ENCODE measurements at places on chromosomes 2 and 18. TPM values are rescaled to one million over a fixed set of nuclear protein-coding genes. Genes with fewer than 3 reads are reported as not detected.

DNA sequence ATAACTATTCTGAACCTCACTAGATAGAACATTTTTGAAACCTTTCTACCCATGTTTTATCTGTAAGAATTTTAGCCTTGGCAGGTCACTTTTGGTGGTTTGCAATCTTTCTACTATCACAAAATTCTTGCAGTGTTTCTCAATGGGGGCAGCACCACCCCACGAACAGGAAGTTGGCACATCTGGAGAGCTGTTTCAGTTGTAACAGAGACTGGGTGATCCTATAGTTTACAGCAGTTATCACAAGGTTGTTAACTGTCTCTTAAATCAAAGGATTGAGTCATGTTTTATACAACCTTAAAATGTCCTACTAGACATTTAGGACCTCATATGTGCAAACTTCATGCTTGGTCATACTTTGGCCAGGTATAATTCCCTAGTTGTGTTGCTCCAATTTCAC, 829.2 kb downstream of the ERBB4 start:
- no peaks in the 10 kb centered on the region for H3K27me3 ChIP-seq
- no peak overlapping the region for H3K27ac ChIP-seq
- no peaks in the 10 kb centered on the region for H3K4me1 ChIP-seq
- DNase-seq: no peak
- H3K4me3 ChIP-seq: no peak overlapping the region

DNA sequence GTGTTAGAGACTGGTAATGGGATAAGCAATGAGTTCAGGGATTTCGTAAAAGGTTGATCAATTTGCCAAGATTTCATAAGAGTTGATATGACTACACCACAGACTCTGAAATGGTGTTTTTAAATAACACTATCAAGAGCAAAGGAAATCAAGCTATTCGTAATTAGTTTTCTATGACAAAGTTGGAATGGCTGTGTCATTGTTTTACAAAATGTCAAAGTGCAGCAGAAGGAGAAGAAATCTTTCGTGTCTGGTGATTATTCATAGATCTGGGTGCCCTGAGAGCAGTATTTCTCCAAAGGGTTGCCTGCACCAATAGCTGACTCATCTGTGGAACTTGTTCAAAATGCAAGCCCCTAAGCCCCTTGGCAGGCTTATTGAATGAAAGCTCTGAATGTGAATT, 70.1 kb downstream of the NABP1 start:
- H3K27ac ChIP-seq: no peak overlapping the region
- no peaks in the 10 kb centered on the region for H3K36me3 ChIP-seq
- no peaks in the 10 kb centered on the region for H3K4me1 ChIP-seq
- no peak for DNase-seq

- H3K36me3 ChIP-seq: no peaks in the 10 kb centered on the region
- DNase-seq: no peak
- H3K27me3 ChIP-seq: no peaks in the 10 kb centered on the region
- H3K4me3 ChIP-seq: no peak overlapping the region
- H3K27ac ChIP-seq: no peak overlapping the region
Measured at GRCh38 chr18:62838475-62839098, 123.2 kb downstream of the PHLPP1 start.

The CREG2 gene
- 0.05 TPM for polyA plus RNA-seq

DNA sequence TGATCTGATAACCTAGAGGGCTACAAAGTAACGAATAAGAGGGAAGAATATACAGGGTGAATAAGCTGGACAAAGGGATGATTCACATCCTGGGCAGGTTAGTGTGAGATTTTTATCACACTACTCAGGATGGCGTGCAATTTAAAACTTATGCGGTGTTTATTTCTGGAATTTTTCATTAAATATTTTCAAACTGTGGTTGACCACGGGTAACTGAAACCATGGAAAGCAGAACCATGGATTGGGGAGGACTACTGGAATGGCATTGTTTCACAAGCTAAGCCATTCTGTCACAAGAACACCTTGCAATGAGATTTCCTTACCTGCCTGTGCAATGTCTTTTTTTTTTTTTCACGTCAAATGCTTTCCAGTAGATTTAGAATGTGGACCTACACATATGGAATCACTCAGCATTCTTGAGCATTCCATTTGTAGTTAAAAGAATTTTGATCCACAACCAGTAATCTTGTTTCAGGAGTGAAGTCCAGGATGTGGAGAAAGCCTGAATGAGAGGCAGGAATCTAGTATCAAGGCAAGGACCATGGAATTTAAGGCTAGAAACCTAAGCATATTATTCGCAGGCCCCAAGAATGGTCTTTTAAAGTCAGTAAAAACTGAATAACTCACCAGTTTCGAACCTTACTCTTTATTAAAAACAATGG, 8.0 kb upstream of the CDK15 start:
- H3K27me3 ChIP-seq: no peaks in the 10 kb centered on the region
- H3K4me3 ChIP-seq: no peak overlapping the region
- no peaks in the 10 kb centered on the region for H3K36me3 ChIP-seq
- DNase-seq: no peak

The MRPL44 gene
- 28.3 TPM for polyA plus RNA-seq

The REV1 gene
- polyA plus RNA-seq: 30.9 TPM

The FOXD4L1 gene
- not detected for polyA plus RNA-seq

The C2orf72 gene
- 0.13 TPM for polyA plus RNA-seq

The SIX2 gene
- 0.18 TPM for polyA plus RNA-seq

DNA sequence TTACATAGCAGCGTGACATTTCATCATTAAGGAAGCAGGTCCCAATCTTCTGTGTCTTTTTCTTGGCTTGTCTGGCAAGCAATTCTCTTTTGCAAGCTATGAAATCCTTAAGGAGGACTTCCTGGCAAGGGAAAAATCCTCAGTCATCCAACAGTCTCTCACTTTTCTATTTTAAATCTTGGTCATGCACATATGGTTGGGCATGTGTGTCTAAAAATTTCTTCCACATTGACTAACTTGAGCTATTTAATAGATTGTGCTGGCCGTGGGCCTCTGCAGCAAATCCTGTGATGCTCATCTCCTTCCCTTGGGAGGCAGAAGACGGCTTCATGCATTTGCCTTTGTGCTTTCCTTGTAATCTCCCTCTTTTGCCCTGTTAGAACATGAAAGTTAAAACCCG, 634.3 kb upstream of the FANCL start:
- no peak overlapping the region for H3K27ac ChIP-seq
- no peak overlapping the region for H3K4me3 ChIP-seq
- no peaks in the 10 kb centered on the region for H3K27me3 ChIP-seq

The CAPN14 gene
- polyA plus RNA-seq: 0.05 TPM

DNA sequence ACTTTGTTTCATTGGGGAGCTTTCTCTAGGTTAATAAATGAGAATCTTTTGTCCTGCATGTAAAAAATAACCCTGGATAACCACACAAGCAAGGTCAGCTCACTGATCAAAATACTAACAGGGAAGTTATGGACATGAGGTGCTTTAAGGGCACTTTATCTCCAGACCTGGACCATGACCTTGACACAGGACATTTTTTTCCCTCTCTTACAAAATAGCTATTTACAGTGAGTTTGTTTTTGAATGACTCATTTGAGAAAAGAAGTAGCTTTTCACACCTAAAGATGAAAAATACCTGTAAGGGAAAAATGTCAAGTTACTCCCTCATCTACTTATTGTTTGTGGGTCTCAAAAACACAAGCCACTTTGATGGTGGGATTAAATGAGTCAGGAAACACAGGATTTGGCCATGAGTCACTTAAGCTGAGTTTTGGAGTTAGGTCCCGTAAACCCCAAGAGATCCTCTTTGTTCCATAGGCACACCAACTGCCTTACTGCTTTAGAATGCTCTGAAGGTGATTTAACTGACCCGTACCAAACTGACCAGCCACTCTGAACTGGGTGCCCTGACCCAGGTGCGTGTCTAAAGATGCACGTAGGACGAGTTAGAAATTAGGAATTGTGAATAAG, 479.3 kb upstream of the NXPH2 start:
- no peak overlapping the region for H3K4me3 ChIP-seq
- no peaks in the 10 kb centered on the region for H3K4me1 ChIP-seq
- no peak for DNase-seq
- H3K27ac ChIP-seq: no peak overlapping the region

DNA sequence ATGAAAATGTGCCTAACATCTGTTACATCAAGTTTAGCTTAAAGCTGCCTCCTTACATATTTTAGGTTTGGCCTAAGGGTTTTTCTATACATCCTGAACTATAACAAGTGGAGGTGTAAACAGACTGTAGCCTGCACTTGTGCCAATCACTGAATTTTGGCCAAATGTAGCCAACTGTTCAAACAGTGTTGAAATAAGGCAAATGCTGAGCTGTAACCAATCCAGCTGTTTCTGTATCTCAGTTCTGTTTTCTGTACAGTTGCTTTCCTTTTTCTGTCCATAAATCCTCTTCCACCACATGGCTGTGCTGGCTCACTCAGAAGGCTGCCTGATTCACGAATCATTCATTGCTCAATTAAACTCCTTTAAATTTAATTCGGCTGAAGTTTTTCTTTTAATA, 19.2 kb upstream of the CAPN13 start:
- no peaks in the 10 kb centered on the region for H3K27me3 ChIP-seq
- H3K36me3 ChIP-seq: no peaks in the 10 kb centered on the region
- no peaks in the 10 kb centered on the region for H3K4me1 ChIP-seq
- no peak overlapping the region for H3K27ac ChIP-seq
- H3K4me3 ChIP-seq: no peak overlapping the region
- DNase-seq: no peak

- H3K27ac ChIP-seq: no peak within 1 kb of the TSS
- no peaks in the 10 kb centered on the region for H3K36me3 ChIP-seq
- H3K4me1 ChIP-seq: peaks cover 1% of the 10 kb centered on the region
Measured at GRCh38 chr2:79512442-79513401, at the start of gene CTNNA2. TSS of gene CTNNA2 (plus strand) at chr2:79513051.

The SH3BP4 gene
- polyA plus RNA-seq: 20.3 TPM

DNA sequence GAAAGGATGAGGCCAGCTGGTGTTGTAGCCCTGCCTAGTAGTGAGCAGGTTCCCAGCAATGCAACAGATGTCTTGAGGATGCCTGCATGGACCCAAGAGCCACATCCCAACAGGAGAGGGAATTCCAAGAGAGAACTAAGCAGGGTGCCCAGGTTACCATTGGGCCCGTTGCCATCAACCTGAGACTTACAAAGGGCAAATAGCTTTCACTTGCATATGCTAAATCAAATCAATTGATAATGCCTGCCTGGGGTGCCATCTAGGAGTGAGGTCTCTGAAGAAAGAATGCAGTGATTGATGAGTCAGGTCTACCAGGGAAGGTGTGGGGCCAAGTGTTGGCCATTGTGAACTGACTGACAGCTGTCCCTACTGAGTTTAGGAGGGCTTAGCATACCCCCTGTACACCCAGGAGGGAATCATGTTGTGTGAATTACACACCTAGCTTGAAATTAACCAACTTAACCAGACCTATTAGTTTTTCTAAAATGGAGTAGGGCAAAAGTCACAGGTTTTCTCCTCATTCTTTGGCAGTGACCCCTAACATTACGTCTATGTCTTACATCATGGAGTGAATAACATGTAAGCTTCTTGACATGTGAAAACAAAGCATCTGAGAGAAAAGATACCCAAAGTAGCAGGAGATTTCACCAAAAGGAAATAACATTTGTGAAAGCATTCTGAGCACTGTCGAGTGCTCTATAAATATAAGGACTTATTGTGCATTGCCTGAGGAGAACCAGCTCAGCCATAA, 32.3 kb downstream of the FHOD3 start:
- no peaks in the 10 kb centered on the region for H3K36me3 ChIP-seq
- peaks cover 1% of the 10 kb centered on the region for H3K4me1 ChIP-seq
- no peak overlapping the region for H3K27ac ChIP-seq
- no peak for DNase-seq
- no peak overlapping the region for H3K4me3 ChIP-seq

GRCh38 chr2:104866883-104867812, 13.2 kb downstream of the POU3F3 start:
- no peak overlapping the region for H3K27ac ChIP-seq
- H3K27me3 ChIP-seq: peaks cover 5% of the 10 kb centered on the region
- DNase-seq: no peak
- H3K4me1 ChIP-seq: peaks cover under 1% of the 10 kb centered on the region
- no peaks in the 10 kb centered on the region for H3K36me3 ChIP-seq
- no peak overlapping the region for H3K4me3 ChIP-seq

DNA sequence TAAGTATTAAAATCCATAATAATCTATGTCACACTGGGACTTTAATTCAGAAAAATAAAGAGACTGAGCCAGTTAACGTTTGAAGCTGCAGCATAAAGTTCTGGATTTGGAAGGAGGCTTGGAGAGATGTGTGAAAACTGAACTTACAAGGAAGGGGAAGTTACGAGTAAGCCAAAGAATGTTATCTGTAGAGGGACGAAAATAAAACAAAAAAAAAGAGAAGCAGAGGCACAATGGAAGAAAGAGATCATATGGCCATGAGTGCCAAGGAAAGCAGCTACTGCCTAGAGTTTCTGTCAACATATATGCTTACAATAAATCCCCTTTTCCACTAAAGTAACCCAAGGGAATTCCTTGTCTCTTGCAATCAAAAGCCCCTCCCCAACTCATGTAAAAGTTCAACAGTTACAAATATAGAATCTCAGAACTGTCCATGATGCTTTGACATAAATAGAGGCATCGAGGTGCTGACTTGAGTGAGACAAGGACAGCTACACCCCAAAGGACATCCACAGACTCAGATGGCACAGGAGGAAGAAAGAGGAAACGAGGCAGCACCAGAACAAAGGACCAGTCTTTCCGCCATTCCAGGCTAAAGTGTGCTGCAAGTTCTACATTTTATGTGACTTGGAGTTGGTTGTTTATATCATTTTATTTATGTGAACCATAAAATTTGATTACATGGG, 16.1 kb upstream of the ARL5A start:
- no peak overlapping the region for H3K4me3 ChIP-seq
- H3K27me3 ChIP-seq: no peaks in the 10 kb centered on the region
- H3K36me3 ChIP-seq: no peaks in the 10 kb centered on the region
- no peak overlapping the region for H3K27ac ChIP-seq

The FTCDNL1 gene
- polyA plus RNA-seq: 3.2 TPM

GRCh38 chr2:172864182-172864581, 128.5 kb downstream of the RAPGEF4 start:
- H3K36me3 ChIP-seq: no peaks in the 10 kb centered on the region
- H3K27me3 ChIP-seq: no peaks in the 10 kb centered on the region
- H3K4me1 ChIP-seq: no peaks in the 10 kb centered on the region
- DNase-seq: peak; percentile 76
- H3K27ac ChIP-seq: no peak overlapping the region

The COL3A1 gene
- polyA plus RNA-seq: 829 TPM

GRCh38 chr2:174053355-174054151, 88.4 kb upstream of the SP3 start:
- no peak overlapping the region for H3K27ac ChIP-seq
- H3K4me3 ChIP-seq: no peak overlapping the region
- peaks cover 6% of the 10 kb centered on the region for H3K4me1 ChIP-seq
- no peak for DNase-seq

- no peaks in the 10 kb centered on the region for H3K36me3 ChIP-seq
- no peak overlapping the region for H3K27ac ChIP-seq
- no peaks in the 10 kb centered on the region for H3K4me1 ChIP-seq
- H3K27me3 ChIP-seq: no peaks in the 10 kb centered on the region
- DNase-seq: no peak
- no peak overlapping the region for H3K4me3 ChIP-seq
Measured at GRCh38 chr18:78582181-78582709, 397.4 kb upstream of the SALL3 start.

The SCN7A gene
- polyA plus RNA-seq: 33.5 TPM
